CD4-positive, alpha-beta T cell treated with Interleukin-21 for 1 hour (primary cell): ENCODE measurements at places on chromosomes 6 and 20.

GRCh38 chr6:37473364-37474095 lies 26.2 kb downstream of the CCDC167 start:
- DNase-seq: no peak

GRCh38 chr6:129335792-129336191 lies 374.2 kb downstream of the ARHGAP18 start:
- no peak for DNase-seq

GRCh38 chr6:148612043-148612442 lies 134.8 kb upstream of the UST start:
- no peak for DNase-seq

- peak; percentile 87 for DNase-seq
These were observed 53.5 kb upstream of the BTN3A2 start for GRCh38 chr6:26311385-26312095.

DNA sequence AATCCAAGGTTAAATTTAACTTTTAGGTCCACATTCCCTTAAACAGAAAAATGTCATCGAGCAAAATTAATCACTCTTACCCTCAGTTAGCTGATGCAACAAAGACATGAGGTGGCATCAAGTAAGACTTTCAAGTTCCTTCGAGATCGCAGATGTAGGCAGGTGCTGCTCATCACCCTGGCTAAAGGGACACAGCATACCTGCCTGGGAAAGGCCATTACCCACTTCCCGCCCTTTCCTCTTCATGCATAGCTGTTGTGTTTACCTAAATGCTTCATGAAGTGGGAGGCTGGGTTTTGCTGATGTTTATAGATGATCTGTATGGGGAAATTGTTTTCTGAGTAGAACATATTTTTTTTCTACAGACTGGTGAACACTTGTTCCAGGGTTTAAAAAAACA lies 67.7 kb downstream of the GFRA4 start:
- DNase-seq: no peak

GRCh38 chr6:38057994-38058393 lies 238.5 kb downstream of the ZFAND3 start:
- no peak for DNase-seq

DNA sequence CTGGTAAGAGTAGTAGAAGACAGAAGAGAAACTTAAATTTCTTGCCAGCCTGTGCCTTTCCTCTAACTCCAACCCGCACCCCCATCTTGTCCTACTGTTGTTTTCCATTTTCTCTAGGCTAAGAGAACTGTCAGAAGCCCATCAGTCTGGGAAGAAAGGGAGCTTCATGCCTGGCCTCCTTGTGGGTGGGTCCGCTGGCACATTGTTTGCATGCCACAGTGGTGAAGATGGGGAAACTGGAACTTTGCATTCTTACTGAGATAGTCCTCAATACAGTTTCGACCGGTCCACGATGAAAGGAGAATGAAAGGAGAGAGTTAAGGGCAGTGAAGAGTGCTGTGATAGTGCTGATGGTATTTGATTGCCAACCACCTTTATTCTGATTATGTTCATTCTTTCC lies 103.1 kb downstream of the TCP11 start:
- DNase-seq: no peak

DNA sequence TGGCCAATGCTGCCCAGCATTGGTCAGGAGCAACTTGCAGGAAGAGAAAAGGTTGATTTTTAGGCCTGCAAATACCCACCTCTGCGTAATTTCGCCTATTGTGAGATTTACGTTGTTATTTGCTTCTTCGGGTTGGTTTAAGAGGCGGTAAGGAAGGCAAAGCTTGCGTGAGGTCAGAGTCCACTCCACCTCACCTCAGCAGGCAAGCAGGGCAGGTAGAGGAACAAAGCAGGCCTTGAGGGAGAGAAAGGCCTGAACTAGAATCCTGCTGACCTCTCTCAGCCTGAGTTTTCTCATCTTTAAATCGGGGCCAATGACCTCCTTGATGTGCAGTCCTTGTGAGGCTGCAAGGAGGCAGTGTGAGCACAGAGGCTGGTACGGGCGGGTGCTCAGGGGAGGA lies 239.1 kb downstream of the CDC5L start:
- DNase-seq: no peak

- DNase-seq: no peak
These were observed 81.2 kb downstream of the THBS2 start for GRCh38 chr6:169172456-169172855.

DNA sequence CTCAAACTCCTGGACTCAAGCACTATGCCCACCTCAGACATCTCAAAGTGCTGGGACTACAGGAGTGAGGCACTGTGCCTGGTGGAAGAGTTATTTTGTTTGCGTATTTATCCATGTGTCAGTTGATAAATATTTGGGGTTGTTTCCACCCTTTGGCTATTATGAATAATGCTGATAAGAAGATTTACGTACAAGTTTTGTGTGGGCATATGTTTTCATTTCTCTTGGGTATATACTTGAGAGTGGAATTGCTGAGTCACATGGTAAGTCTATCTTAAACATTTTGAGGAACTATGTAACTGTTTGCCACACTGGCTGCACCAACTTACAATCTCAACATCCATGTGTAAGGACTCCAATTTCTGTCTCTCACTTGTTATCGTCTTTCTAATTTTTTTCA lies 200.3 kb downstream of the RNGTT start:
- DNase-seq: no peak

DNA sequence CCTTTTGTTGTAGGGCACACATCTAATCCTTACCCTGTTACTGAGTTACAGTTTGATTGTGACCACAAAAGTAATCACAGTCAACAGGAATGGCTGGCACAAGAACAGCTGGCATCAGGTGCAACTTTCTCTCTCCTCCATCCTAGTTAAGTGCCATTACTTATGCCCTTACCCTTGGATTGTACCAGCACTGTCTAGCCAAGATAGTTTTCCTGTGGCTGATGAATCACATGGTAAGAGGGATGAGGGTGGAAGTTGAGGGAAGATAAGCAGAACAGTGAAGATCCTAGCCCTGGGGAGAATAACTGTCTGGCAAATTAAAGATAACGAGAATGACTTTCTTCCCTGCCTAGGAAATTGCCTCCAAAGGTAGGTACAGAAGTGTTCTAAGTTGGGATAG lies 42.0 kb downstream of the RNF217 start:
- no peak for DNase-seq

GRCh38 chr6:37489697-37490336 lies 9.9 kb downstream of the CCDC167 start:
- peak; percentile 29 for DNase-seq
